Stimulated activated CD8-positive, alpha-beta memory T cell treated with anti-CD3 and anti-CD28 coated beads, Interleukin-7, amount 100 ng/mL, for 1 hour (primary cell): ENCODE measurements at places on chromosomes 13 and 19.

DNA sequence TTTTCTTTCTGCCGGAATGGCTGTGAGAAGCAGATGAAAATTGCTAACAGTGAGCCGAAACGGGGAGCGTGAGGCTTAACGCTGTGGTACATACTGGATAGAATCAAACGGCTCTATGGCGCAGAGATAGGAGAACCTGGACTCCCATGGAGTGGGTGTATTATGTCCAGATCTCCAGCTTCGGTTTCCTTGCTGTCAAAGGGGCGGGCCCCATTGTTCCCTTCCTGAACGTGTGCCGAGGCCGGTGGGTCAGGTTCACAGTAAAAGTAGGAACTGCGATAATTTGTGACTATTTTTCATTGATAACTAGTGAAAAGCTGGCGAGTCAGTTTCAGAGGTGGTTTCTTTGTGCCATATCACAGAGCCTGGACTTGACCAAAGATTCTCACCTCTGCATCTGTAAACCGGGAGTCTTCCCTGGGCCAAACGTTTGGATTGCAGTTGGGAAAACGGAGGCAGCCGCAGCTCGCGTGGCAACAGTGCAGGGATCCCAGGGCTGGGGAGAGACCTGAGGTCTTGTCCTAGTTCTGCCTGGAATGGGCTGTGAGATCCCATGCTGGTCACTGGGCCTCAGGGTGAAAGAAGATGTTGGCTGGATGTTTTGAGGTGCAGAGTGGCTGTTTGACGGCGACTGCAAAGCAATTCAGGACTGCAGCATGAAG, 752 bp downstream of the RPL18A start:
- no peak for DNase-seq

DNA sequence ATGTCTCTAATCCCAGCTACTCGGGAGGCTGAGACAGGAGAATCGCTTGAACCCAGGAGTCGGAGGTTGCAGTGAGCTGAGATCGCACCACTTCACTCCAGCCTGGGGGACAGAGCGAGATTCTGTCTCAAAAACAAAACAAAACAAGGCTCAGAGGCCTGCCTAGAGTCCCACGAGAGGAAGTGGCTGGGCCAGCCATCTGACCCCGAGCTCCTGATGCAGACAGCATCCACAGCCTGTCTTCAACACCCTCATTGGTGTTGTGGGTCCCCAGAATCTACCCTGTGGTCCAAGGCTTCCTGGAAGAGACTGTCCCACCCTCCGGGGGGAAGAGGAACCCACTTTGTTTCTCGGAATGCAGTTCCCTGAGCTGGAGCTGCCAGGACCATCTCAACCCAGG, 24.7 kb downstream of the RFX1 start:
- no peak for DNase-seq

- DNase-seq, result no peak
These were observed 8.4 kb downstream of the KANK3 start for GRCh38 chr19:8334458-8335342.

- DNase-seq, result no peak
These were observed 24.1 kb downstream of the SHANK1 start for GRCh38 chr19:50695251-50696093.

GRCh38 chr19:50061650-50062049, 35.8 kb downstream of the ZNF473 start:
- DNase-seq, result no peak

DNA sequence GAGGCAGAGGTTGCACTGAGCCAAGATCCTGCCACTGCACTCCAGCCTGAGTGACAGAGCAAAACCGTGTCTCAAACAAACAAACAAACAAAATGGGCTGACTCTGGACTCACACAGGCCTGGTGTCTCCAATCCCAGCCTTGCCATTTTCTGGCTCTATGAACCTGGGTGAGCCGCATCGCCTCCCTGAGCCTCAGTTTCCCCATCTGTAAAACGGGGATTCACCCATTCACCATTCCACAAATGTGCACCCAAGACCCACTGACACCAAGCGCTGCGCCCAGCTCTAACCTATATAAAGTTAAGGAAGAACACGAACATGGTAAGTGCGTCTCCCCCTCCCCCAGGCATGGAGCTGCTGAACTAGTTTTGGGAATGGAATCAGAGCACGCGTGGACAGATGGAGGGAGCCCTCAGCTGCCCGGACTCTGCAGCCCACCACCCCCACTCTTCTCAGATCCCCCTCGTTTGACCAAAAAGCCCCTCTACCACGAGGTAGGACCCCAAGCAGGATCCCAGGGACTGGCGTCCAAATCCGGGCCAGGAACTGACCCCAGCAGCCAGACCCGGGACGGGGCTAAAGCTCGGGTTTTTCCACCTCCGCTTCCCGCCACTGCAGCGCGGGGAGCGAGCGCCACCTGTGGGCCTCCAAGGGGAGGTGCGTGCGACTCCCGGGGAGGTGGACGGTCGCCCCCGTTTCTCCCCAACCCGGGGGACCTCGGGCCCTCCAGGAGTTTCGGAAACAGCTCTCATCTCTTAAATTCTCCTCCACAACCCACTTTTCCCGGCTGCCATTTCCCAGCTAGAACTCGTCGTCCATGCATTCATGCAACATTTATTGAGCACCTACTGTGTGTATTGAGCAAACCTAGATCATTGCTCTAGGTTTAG, 33.0 kb upstream of the ADGRE5 start:
- no peak for DNase-seq

DNA sequence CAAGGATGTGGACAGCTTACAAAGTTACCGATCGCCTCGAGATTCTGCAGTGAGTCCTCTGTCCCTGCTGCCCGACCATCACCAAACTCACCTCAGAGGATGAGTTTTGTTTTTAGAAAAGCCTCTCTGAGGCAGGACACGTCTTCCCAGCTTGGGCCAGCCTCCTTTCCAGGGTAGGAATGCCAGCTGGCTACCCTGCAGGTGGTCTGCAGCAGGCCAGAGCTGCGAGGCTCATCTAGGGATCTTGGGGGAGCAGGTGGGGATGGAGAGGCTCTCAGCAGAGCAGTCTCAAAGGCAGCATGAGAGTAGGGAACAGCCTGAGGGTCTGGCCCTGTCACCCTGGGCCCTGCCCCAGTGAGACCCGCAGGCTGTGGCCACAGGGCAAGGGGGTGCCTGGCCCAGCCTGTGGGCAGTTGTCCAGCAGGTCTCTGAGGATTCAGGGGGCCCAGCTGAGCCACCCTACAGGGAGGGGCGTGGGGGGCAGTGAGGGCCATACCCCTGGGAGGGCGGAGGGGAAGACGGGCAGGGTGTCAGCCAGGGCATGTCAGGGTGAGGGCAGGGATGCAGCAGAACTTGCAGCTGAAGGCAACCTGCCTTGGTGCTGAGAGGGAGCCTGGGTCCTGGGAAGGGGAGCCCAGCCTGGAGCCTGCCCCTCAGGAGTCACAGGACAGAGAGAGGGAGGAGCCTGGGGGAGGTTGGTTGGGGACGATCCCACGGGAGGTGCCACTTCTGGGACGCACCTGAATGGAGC, 57.3 kb upstream of the TPM4 start:
- DNase-seq, result no peak

DNA sequence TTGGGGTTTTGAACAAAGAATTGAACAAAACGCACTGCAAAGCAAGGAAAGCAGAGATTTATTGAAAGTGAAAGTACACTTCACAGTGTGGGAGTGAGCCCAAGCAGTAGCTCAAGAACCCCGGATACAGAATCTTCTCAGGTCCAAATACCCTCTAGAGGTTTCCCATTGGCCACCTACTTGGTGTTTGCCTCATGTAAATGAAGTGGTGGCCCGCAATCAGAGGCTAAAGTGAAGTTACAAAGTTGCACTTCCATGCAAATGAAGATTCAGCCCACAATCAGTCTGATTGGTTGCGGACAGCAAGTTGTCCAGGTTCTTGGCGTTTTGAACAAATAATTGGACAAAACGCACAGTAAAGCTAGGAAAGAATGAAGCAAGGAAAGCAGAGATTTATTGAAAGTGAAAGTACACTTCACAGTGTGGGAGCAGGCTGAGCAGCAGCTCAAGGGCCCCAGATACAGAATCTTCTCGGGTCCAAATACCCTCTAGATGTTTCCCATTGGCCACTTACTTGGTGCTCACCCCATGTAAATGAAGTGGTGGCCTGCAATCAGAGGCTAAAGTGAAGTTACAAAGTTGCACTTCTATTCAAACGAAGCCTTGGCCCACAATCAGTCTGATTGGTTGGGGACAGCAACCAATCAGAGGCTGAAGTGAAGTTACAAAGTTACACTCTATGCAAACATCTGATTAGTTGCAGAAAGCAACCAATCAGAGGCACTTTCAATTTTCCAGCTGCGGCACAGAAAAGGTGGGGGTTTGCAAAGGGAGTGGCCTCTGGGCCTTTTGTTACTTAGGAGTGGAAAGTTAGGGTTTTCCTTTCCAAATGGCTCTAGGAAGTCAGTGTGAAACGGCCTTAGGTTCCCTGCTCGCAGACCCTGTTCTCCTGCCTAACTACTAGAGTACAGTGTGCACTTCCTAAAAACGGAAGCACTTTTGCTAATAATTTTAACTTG, 4.8 kb upstream of the TM9SF2 start:
- no peak for DNase-seq

GRCh38 chr19:5145521-5146511, 176.9 kb downstream of the KDM4B start:
- DNase-seq, result no peak

GRCh38 chr19:12785431-12786031, 5.8 kb upstream of the JUNB start:
- no peak for DNase-seq

DNA sequence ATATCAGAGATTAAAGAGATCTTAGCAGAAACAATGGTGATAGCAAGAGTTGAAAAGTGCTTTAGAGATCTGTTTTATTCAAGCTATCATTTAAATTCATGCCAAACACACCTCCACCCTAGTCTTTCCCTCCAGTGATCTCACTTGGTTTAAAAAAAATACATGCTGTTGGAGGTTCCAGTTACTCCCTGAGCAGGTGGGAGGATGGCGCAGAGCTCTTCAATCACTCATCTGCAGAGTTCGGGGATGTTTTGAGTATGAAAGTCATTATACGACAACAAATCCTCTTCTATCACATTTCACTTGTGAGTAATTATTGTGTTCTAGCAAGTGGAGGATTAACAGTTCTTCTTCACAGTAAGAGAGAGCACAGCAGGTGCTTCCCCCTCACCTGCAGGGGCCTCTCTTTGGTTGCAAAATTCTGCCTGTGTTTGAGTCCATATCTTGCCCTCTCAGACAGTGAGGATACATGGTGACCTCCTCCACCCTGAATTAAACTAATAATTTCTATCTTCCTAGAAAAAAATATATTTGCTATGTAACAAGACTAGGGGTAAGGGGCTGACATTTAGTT, 376.7 kb downstream of the LIG4 start:
- no peak for DNase-seq

- DNase-seq, result no peak
These were observed 21.8 kb downstream of the MTRF1 start for GRCh38 chr13:41241626-41242025.

DNA sequence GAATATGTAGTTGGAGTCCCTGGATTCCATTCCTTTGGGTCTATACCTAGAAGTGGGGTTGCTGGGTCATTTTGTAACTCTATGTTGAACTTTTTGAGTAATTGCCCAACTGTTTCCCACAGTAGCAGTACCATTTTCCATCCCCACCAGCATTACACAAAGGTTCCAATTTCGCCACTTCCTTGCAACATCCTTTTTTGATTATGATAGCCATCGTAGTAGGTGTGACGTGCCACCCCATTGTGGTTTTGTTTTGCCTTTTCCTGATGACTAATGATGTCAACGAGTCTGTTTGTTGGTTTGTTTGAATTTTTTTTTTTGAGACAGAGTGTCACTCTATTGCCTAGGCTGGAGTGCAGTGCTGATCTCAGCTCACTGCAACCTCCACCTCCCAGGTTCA, 3.3 kb upstream of the PEX11G start:
- DNase-seq, result no peak

GRCh38 chr13:30697996-30698401, 37.3 kb upstream of the ALOX5AP start:
- DNase-seq, result no peak

GRCh38 chr13:91368101-91368500, 20.6 kb downstream of the MIR17HG start:
- DNase-seq, result no peak

GRCh38 chr19:38719761-38720558, 24.3 kb downstream of the CAPN12 start:
- no peak for DNase-seq

- no peak for DNase-seq
These were observed 114.9 kb upstream of the TMTC4 start for GRCh38 chr13:100789481-100789880.

GRCh38 chr19:42328106-42328505, 2.7 kb downstream of the MEGF8 start:
- no peak for DNase-seq

GRCh38 chr19:16366433-16367260, 42.0 kb downstream of the KLF2 start:
- DNase-seq, result no peak

GRCh38 chr19:29777781-29778309, 33.9 kb upstream of the CCNE1 start:
- DNase-seq, result no peak

DNA sequence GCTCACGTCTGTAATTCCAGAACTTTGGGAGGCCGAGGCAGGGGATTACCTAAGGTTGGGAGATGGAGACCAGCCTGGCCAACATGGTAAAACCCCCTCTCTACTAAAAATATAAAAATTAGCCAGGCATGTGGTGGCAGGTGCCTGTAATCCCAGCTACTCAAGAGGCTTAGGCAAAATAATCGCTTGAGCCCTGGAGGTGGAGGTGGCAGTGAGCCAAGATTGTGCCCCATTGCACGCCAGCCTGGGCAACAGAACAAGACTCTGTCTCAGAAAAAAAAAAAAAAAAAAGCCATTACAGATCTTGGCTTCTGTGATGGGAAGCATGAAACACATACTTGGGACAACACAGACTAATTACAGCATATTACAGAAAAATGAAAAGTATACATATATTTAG, 1404.5 kb upstream of the SPRY2 start:
- DNase-seq, result no peak
